ENCODE measurements at places on chromosomes 16 and 17.

DNA sequence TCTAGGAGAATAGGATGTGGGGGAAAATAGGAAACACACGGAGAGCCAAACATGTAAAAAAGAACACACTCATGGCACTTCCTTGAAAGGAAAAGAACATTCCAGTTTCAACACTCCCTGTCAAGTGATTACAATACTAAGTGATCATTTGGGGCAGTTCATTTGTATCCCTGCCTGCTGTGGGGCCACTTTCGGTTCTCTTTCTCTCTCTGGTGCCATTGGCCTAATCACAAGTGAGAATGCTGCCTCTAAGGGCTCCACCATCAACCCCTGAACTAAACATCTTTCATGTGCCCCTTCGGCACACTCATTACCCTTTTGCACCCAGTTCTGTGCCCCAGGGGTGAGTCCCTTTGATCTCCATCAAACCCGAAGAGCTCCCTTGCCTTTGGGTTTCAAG is 197.3 kb downstream of the CEP112 start:
- DNase-seq: no peak

DNA sequence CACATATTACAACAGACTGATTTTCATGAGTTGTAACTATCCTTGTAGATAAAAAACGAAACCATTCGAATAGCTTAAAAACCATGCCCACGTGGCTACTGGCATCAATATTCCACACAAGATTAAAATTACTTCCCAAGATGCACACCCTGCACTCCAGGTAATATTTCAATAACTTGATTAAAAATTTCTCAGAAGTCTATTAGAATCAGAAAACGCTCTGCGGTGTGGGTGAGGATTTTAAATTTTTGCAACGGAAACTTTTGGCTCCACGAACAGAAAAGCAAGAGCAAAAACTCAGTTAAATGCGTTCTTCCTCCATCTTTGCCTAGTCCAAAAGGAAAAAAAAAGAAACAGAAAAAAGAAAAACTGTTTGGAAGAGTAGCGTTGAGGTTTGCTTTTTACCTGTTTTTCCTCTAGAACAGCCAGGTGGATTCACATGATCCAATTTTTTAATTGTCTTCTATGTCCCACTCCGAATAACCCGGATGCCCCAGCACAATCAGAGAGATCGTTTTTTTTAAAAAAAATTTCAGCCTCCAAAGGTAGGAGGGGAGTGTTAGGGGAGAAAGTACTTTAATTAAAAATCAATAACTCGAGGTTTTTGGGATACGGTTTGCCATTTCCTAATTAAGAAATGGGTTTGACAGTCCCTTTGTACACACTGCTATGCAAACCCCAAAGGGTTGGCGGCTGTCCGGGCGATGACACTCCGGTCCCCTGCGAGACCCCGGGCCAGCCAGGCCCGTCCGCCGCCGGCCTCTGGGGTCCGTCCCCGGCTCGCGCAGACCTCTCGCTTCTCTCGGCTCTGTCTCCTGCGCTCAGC is 708 bp upstream of the NFAT5 start:
- no peak for DNase-seq

GRCh38 chr16:47571049-47571448 is 109.9 kb downstream of the PHKB start:
- no peak for DNase-seq

GRCh38 chr16:20829536-20829935 is 23.2 kb downstream of the REXO5 start:
- no peak for DNase-seq

DNA sequence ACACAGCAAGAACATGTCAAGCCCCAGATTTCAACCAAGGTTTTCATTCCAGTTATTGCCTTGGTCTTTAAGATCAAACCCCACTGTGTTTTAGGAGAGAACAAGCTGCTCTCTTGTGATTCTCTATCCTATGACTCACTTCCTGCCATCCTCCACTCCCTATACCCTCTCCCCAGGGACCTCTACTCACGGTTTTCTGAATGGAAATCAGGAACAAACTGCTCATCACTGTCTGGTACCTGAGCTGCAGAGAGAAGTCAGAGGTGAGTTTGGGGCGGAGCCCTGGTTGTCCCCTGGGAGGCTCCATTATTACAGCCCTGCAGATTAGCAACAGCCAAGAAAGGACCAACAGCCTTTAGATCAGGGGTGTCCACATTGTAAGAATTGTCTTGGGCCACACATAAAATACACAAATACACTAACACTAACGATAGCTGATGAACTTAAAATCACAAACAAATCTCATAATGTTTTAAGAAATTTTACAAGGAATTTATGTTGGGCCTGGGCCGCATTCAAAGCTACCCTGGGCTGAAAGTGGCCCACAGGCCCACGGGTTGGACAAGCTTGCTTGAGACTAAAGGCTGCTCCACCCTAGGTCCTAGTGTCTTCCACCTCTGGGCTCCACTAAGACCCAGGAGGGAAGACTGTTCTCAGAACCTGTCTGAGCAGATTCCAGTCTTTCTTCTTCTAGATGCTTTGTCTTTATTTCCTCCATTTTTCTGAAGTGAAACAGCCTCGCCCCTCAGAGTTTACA is 9.7 kb downstream of the ETV4 start:
- DNase-seq: peak; percentile 93

DNA sequence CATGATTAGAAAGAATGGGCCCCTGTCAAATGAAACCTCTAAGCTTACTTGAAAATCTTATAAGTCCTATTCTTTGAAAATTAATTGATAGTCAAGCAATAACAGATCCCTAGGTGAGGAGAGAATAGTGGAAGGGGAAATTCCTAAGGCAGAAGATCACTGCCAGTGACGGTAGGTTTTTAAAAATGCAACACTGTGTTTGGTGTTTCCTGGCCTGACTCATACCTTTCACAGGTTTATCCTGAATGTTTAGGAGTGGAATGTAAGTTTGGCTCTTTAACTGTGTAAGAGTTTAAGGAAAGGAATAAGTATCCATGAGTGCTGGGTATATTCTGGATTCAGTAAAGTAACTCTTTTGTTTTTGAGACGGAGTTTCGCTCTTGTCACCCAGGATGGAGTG is 23.8 kb downstream of the HAPSTR1 start:
- no peak for DNase-seq

DNA sequence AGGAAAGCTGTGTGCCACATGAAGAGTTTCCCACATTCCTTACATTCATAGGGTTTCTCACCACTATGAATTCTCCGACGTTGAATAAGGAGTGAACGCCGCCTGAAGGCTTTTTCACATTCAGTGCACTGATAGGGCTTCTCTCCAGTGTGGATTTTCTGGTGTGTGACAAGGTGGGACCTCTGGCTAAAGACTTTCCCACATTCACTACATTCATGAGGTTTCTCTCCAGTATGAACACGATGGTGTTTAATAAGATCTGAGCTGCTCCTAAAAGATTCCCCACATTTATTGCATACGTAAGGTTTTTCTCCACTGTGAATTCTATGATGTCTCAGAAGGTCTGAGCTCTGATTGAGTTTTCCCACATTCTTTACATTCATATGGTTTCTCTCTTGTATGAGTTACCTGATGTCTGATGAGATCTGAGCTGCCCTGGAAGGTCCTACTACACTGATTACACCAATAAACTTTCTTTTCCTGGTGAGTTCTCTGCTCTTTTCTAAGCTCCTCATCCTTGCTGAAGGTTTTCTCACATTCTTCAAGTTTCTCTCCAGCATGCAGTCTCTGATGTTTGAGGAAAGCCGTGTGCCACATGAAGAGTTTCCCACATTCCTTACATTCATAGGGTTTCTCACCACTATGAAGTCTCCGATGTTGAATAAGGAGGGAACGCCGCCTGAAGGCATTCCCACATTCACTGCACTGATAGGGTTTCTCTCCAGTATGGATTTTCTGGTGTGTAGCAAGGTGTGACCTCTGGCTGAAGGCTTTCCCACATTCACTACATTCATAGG is 10.0 kb downstream of the ZNF594 start:
- no peak for DNase-seq

GRCh38 chr16:12988071-12988470 is 86.7 kb downstream of the SHISA9 start:
- no peak for DNase-seq

DNA sequence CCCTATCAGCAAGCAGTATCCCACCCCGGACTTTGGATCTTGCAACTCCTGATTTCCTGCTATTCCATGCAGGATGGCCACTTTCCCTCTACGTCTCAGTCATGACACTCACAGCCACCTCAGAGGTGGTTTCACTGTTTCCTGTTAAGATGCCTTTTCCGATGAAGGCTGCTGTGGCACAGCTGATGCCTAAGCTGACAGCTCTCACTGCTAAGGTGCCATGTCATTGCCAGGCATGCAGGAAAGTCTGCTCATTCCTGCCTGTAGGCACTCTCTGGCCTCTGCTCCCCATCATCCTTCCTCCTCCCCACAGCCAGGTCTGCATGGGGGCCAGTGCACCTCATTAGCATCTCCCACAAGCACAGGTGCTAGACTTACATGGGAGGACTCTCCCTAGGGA is 173.0 kb downstream of the CBLN1 start:
- DNase-seq: no peak

- DNase-seq: no peak
These were observed 8.2 kb downstream of the SPAG7 start for GRCh38 chr17:4959261-4959965.

DNA sequence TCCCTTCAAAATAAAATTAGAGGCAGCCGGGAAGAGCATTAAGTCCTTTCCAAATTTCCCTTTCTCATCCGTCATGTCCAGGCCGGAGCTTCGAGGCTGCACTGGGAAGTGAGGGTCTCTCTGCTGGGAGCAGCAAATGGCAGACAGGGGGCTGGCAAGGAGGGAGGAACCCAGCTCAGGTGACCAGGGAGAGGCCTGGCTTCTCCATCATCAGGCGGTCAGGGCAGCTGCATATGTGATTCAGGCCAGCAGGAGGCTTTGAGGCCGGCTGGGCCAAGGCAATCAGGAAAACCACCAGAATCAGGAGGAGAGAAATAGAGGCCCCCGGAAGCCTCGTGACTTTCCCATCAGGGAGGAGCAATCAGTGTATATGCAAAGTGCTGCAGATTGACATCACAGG is 85.0 kb upstream of the RPL38 start:
- DNase-seq: no peak

DNA sequence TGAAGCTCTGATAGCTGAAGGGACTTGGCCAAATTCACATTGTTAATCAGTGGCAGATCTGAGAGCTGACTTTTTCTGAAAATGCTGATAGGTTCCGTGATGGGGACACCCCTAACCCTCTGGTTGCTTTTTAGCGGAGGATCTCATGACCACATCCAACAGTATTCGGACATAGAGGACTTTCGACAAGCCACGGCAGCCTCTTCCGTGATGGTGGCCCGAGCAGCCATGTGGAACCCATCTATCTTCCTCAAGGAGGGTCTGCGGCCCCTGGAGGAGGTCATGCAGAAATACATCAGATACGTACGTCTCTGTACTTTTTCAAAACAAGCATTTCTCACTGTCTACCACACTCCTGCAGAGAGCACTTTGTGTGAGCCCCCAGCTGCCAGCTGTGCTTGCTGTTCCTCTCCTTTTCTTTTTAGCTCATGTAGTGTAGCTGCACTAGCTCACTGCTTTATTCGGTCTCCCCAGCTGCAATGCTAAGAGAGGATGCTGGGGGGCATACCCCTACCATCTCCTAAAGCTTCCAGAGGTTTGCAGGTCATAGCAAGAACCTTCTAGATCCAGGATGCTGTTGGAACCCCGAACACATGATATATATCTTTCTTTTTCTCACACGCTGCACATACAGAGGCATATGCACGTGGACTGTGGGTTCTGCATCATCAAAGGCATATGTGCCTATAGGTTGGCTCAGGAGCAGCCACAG is 14.2 kb upstream of the NFATC3 start:
- DNase-seq: no peak

- DNase-seq: no peak
These were observed 42.8 kb downstream of the RAB11FIP3 start for GRCh38 chr16:468068-468821.

DNA sequence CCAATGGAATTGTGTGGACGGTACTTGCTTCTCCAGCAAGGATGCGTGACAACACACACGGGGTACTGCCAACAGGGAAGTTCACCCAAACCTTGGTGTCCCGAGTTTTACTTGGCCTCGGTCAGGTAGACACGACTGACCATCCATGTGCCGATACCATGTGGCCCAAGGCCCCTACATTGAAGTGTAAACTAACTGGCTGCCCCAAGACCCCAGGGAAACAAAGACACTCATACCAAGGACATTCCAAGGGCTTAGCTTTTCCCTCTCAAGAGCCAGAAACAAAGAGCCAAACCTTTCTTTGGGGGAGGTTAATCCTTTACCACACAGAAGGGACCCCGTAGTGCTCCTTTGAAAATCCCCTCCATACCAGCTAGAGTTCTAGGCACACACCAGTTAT is 215.9 kb upstream of the TNRC6C start:
- no peak for DNase-seq

DNA sequence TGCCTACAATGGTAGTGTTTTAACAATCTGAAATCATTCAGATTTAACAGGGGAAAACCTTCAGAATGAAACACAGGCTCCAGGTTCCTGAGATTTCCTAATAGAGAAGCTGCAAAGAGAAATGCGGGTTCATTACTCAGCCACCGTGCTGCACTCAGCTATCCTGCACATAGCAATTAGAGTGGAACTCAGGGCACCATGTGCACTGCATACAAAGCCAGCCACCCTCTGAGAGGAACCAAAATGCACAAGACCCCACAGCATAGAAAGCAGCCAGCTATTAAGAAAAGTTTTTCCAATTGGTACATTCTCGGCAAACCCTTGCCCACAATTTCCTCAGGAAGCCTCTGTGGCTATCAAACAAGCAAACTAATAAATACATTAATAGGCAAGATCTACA is 37.4 kb downstream of the TOM1L2 start:
- DNase-seq: no peak

DNA sequence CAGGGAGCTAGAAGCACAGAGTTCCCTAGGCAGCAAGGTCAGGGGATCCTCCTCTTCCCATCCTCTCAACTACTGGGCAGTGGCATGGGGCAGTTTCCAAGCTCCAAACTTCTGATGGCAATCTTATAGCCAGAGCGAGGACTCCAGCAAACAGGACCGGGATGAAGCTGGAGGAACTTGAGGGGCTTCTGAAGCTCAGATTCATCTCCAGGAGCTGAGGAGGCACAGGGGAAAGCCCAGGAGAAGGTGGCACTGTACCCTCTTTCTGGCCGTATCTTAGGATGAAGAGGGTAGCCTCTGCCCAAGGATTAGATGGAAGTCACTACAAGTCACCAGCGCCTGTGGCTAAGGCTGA is 50.0 kb upstream of the RPL38 start:
- no peak for DNase-seq

DNA sequence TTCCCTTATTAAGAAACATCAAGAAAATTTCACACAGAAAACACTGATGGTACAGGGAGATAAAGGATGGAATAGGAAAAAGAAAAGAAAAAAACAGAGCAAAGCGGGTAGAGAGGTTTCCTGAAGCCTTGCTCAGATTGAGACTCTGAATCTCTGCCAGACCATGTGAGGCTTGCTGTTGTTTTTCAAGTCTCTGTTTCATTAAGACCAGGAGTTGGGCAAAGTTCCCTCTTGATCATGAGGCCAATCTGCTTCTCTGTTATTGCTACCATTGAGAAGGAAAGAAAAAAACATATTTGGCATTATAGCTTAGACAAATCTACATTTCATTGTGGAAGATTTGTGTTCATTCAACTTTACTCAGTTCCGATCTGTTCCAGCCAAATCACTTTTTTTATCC is 201.6 kb upstream of the SOX9 start:
- no peak for DNase-seq
